ENCODE measurements at places on chromosomes 12 and 14.

DNA sequence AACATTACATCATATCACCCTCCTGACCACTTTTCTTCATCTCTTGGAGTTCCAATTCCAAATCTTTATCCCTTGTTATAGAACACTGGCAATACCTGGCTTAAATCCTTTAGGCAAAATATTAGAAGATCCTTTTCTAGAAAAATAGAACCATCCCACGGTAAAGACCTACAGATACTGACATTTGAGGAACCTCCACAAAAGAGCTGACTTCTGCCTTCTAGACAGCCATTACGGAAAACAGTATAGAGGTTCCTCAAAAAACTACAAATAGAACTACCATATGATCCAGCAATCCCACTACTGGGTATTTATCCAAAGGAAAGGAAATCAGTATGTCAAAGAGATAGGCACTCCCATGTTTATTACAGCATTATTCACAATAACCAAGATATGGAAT lies 241.7 kb upstream of the AMIGO2 start:
- no peak for DNase-seq

- DNase-seq, result no peak
Measured at GRCh38 chr12:77751939-77752338, 78.8 kb upstream of the NAV3 start.

- DNase-seq, result peak; percentile 7
Measured at GRCh38 chr14:71454513-71455332, 477.5 kb upstream of the RGS6 start.

- peak; percentile 74 for DNase-seq
Measured at GRCh38 chr12:116599285-116600136, 40.3 kb downstream of the MAP1LC3B2 start.

GRCh38 chr12:119699199-119699760 lies 31.3 kb downstream of the PRKAB1 start:
- DNase-seq, result no peak

Data from activated CD4-positive, alpha-beta T cell treated with anti-CD3 and anti-CD28 coated beads, Interleukin-2, Interleukin-6, amounts not matched to agents 100 ng/mL and 50 ng/mL, durations not matched to agents 16 hours and 8 hours (primary cell).